ENCODE measurements at places on chromosomes 3 and 15.

DNA sequence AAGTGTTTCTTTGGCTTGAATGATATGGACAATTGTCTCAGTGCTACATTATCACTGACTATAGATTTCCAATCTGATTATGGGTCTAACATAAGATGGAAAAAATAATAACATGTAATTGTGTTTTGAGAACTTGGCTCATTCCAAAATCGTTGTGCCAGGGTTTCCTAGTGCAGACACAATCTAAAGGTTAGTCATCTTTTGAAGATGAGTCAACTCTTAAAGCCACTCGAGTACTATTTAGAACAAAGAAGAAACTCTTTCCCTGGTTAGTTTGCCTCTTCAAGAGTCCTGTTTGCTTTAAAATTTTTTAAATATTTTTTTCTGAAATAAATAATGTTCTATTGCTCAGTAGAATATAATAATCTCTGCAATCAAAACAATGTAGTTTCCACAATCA is 301.0 kb downstream of the CADM2 start:
- H3K27ac ChIP-seq: no peak overlapping the region
- DNase-seq: no peak
- H3K36me3 ChIP-seq: no peaks in the 10 kb centered on the region
- no peaks in the 10 kb centered on the region for H3K4me1 ChIP-seq

DNA sequence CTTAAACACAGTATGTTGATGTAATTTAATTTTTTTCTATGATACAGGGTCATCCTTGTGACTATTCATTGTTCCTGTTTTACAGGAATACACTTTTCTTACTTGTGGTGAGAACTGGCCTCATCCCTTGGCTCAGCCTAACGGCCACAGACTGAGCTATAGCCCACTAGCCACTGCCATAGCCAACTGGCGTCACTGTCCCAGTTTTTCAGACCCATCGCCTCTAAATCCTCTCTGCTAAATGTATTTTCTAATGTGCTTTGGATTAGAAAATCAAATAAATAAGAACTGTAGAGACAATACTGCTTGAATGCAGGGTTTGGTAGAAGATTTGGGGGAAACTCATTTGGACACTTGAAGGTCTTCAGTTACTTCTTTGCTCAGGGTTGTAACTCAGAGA is 113.1 kb downstream of the TIGIT start:
- no peak overlapping the region for H3K4me3 ChIP-seq
- H3K4me1 ChIP-seq: peaks cover 47% of the 10 kb centered on the region
- H3K27ac ChIP-seq: no peak overlapping the region
- no peaks in the 10 kb centered on the region for H3K27me3 ChIP-seq
- H3K36me3 ChIP-seq: no peaks in the 10 kb centered on the region
- no peak for DNase-seq

DNA sequence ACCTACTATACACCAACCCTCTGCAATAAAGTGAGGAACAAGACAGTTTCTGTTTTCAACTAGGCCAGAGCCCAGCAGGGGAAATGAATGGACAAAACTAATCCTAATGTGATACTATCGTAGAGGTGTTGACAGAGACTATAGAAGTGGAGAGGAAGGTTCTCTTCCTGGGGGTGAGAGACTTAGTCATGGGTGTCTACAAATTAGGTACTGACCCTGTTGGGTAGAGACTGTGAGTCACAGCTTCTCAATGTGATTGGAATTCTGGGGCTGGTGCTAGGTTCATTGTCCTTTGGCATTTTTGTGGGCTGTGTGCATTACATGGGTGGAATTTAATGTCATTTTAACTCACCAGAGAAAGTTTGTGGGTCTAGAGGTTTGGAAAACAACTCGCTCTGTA is 79.3 kb downstream of the ADAMTSL3 start:
- H3K27me3 ChIP-seq: no peaks in the 10 kb centered on the region
- DNase-seq: no peak
- no peak overlapping the region for H3K4me3 ChIP-seq
- H3K27ac ChIP-seq: no peak overlapping the region
- H3K36me3 ChIP-seq: no peaks in the 10 kb centered on the region

- peaks cover 22% of the 10 kb centered on the region for H3K36me3 ChIP-seq
- no peaks in the 10 kb centered on the region for H3K4me1 ChIP-seq
- H3K27me3 ChIP-seq: peaks cover 8% of the 10 kb centered on the region
- no peak for DNase-seq
Measured at GRCh38 chr3:184242297-184242685, 6.5 kb downstream of the ALG3 start.

- no peak overlapping the region for H3K27ac ChIP-seq
- H3K4me1 ChIP-seq: peaks cover 34% of the 10 kb centered on the region
- peaks cover 13% of the 10 kb centered on the region for H3K27me3 ChIP-seq
Measured at GRCh38 chr15:62853114-62853840, 189.3 kb upstream of the TPM1 start.

- no peaks in the 10 kb centered on the region for H3K36me3 ChIP-seq
- peaks cover 60% of the 10 kb centered on the region for H3K4me1 ChIP-seq
- DNase-seq: no peak
- no peak overlapping the region for H3K27ac ChIP-seq
Measured at GRCh38 chr15:62999923-63000561, 42.5 kb upstream of the TPM1 start.

DNA sequence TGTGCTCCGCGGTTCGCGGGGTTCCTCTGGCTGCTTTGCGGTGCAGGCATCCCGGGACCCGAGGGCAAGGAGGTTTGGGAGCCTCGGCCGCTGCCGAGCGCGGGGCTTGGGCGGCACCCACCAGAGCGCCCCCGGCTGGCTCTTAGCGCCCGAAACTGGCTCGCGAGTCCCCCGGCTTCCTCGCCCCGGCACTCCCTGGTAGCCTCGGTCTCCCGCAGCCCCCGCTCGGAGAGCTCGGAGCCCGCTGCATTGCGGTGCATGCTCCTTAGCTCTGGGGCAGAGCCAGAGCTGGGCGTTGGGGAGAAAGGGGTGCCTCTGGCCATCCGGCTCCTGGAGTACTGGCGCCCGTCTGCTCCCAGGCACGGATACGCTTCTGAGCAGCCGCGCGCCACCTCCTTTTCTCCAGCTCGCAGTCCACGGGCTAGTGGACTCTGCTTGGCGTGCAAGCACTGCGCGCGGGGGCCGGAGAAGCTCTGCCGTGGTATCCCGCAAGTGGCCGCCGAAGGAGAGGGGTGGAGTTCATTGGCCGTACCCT is 753 bp downstream of the EPHB1 start:
- peak; percentile 55 for DNase-seq
- no peaks in the 10 kb centered on the region for H3K36me3 ChIP-seq
- peak overlapping the region; percentile 93 for H3K4me3 ChIP-seq
- H3K27ac ChIP-seq: no peak overlapping the region

DNA sequence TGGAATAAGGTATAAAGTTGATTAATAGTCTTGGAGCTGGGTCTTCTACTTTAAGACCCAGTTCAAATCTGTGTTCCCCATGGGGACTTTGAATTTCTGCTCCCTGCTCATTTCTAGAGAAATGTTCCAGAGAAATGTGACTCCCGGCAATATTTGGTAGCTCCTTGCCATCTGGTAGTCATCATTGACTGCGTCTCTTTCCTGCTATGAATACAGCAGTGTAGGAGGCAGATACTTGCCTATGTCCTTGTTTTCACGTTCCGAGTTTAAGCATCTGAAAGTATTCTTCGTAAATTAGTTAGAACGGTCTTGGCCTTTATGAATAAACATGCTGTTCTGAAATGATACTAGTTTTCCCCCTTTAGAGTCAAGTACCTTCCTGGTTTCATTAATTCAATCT is 352.9 kb downstream of the PTPRG start:
- no peaks in the 10 kb centered on the region for H3K27me3 ChIP-seq
- peak overlapping the region; percentile 40 for H3K27ac ChIP-seq
- H3K36me3 ChIP-seq: peaks cover 12% of the 10 kb centered on the region
- H3K4me1 ChIP-seq: peaks cover 84% of the 10 kb centered on the region

DNA sequence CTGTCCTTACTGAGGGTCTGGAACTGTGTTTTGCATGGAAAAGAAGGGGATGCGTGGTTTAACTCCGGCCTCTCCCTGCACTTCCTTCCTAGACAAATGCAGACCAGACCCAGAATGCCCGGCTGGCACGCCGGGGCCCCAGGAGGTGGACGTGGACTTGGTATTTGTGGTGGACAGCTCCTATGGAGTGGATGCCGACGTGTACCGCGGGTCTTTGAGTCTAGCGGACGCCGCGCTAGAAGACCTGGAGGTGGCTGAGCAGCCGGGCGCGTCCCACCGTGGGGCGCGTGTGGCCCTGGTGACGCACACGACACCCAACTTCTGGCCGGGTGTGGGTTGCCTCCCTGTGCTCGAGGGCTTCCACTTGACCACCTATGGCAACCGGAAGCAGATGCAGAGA is 81.8 kb upstream of the COL6A5 start:
- no peaks in the 10 kb centered on the region for H3K36me3 ChIP-seq
- no peaks in the 10 kb centered on the region for H3K4me1 ChIP-seq
- no peak overlapping the region for H3K27ac ChIP-seq
- no peak overlapping the region for H3K4me3 ChIP-seq
- no peak for DNase-seq

GRCh38 chr15:34437687-34438086 is at the start of gene GOLGA8A:
TSS of gene GOLGA8A (minus strand) at chr15:34437808. CDS start at chr15:34389691, 48,117 bp downstream.
- peaks cover 26% of the 10 kb centered on the region for H3K36me3 ChIP-seq
- peaks cover 15% of the 10 kb centered on the region for H3K4me1 ChIP-seq
- H3K27me3 ChIP-seq: peaks cover 10% of the 10 kb centered on the region
- peak; percentile 69 for DNase-seq

DNA sequence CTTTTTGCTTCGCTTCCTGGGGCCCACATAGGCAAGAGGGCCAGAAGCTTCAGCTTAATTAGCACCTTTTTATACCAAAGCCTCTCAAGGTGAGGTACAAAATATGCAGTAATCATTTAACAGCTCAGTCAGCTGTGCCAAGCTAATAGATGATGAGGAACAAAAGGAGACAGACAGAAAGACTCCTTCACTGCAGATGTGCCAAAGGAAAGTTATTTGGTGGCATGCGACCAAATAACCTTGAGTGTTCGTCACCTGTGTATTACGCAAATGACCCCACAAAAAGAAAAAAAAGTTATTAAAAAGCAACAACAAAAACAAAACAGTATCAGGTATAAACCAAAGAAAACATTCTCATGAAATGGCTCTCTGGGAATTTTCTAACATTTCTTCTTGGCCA is 325.8 kb upstream of the IGF1R start:
- no peak overlapping the region for H3K4me3 ChIP-seq
- H3K27me3 ChIP-seq: peaks cover 7% of the 10 kb centered on the region
- DNase-seq: no peak
- H3K4me1 ChIP-seq: peaks cover 29% of the 10 kb centered on the region
- no peak overlapping the region for H3K27ac ChIP-seq

DNA sequence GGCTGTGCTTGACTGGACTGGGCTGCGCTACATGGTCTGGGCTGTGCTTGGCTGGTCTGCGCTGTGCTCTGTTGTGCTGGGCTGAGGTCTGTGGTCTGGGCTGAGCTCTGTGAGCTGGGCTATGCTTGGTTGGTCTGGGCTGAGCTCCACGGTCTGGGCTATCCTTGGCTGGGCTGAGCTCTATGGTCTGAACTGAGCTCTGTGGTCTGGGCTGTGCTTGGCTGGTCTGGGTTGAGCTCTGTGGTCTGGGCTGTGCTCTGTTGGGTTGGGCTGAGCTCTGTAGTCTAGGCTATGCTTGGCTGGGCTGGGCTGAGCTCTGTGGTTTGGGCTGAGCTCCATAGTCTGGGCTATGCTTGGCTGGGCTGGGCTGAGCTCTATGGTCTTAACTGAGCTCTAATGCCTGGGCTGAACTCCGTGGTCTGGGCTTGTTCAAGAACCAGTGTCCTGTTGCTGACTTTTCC is 92.0 kb downstream of the PLXNA1 start:
- H3K36me3 ChIP-seq: no peaks in the 10 kb centered on the region
- H3K27me3 ChIP-seq: peaks cover 13% of the 10 kb centered on the region
- H3K27ac ChIP-seq: peak overlapping the region; percentile 2

DNA sequence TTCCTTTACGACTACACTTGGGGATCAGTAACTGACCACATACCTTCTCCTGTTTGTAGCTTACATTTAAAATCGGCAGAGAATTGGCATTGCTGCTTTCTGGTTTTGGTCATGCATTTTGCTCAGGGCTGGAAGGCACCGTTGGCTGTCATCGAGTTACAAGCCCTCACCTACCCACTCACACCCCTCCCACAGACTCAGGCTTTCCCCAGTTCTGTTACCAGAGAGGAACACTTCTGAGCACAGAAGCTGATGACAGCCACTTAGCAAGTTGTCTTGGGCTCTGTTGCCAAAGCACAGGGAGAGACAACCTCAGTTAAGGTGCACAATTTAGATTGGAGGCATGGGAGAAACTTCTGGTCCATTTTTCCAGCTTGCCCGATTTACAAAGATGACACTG is 204.8 kb upstream of the TOPAZ1 start:
- H3K4me1 ChIP-seq: peaks cover 9% of the 10 kb centered on the region
- peaks cover 7% of the 10 kb centered on the region for H3K27me3 ChIP-seq
- no peak overlapping the region for H3K4me3 ChIP-seq
- no peak for DNase-seq

DNA sequence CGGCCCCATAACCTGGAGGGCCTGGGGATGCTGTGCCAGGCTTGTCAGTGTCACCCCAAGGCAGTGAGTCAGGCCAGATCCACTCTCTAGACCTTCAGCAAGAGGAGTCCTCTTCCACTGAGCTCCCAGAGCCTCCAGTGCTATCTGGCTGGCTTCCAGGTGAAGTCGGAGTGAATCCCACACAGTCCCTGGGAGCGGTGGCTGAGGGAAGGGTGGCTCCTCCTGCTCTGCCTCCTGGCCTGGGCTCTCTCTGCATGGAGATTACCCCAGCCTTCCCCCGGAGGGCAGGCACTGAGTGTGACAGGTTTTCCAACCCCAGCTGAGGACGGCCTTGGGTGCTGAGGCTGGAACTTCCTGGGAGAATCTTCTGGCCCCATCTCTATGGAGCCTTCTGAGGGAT is 82.7 kb downstream of the EPHB1 start:
- H3K27me3 ChIP-seq: peaks cover 43% of the 10 kb centered on the region
- peaks cover 8% of the 10 kb centered on the region for H3K4me1 ChIP-seq

- H3K4me1 ChIP-seq: peaks cover 42% of the 10 kb centered on the region
- no peak overlapping the region for H3K27ac ChIP-seq
- H3K36me3 ChIP-seq: no peaks in the 10 kb centered on the region
- no peak for DNase-seq
- peaks cover 5% of the 10 kb centered on the region for H3K27me3 ChIP-seq
- no peak overlapping the region for H3K4me3 ChIP-seq
Measured at GRCh38 chr3:129016356-129016719, 15.2 kb downstream of the EFCC1 start.

- peaks cover 11% of the 10 kb centered on the region for H3K4me1 ChIP-seq
- H3K27me3 ChIP-seq: peaks cover 20% of the 10 kb centered on the region
- H3K27ac ChIP-seq: no peak overlapping the region
- no peak overlapping the region for H3K4me3 ChIP-seq
- DNase-seq: no peak
Measured at GRCh38 chr15:64010719-64011118, 35.6 kb downstream of the DAPK2 start.

DNA sequence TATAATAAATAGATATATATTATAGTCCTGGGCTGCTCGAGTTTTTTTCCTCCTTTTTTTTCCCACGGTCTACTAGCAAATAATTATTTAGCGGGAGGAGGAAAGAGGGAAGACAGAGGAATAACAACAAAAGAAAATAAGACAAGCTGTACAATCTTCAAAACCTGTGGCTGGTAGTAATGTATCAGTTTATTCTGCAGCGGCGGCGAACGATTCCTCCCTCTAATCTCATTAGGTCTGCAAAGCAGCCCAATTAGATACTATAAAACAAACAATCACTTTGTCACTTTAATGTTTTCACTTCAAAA is 390 bp upstream of the TLE3 start:
- H3K27ac ChIP-seq: peak overlapping the region; percentile 100
- peaks cover 62% of the 10 kb centered on the region for H3K4me1 ChIP-seq
- H3K4me3 ChIP-seq: peak overlapping the region; percentile 99
- DNase-seq: no peak
- H3K36me3 ChIP-seq: no peaks in the 10 kb centered on the region
